T-helper 17 cell (primary cell): ENCODE measurements at places on chromosomes 2 and 18.

DNA sequence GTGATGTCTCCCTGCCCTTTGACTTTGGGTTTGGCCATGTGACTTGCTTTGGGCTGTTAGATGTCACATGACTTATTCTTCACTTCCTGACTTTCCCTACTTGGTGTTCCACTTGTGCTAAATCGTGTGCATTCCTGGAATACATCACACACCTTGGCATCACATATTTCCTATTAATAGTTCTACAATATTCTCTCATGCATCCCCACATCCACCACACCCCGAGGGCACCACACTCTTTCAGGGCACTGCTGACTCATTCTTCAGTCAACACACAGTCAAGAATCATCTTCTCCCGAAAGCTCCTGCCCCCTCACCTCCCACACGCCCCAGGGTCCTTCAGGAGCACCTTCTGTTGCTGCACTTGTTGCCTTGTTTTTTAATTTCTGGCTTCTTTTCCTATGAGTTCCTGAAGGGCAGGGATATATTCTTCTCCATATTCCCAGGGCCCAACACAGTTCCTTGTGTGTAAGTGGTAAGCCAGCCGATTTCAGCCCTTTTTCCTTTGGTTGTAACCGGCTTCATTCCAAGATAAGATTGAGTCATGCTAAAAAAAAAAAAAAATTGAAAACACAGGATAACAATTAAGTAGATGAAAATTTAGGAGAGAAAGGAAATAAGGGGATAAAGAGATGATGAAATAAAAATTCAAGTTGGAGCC is 341.4 kb downstream of the SLC4A3 start:
- DNase-seq, result no peak

DNA sequence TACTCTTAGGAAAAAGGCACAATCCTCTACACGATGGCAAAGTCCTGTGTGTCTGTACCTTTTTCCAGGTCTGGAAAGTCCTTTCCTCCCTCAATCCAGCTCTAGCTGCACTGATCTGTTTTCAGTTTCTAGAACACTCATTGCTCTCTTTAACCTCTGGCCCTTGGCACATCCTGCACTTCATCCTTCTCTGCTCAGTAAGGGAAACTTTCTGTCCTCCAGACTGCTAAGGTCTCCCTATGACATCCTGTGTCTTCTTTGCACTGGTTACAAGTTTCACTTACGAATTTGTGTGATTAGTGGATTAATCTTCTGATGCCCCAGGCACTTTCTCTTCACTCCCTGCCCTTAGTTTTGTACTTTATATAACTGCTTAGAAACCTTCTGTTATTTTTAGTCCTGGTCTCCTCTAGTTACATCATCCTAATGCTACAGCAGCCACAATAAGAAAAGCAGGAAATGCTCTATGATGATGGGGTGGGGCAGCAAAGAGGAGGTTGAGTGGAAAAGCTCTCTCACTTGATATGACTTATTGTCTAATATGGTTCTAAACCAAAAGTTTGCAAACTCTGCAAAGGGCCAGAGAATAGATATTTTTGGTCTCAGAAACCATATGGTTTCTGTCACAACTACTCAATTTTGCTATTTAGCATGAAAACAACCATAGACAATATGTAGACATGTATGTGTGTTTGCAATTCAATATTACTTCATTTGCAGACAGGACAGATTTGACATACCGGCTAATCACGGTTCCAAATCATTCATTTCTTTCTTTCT is 568.2 kb downstream of the THSD7B start:
- no peak for DNase-seq

- no peak for DNase-seq
Observed at GRCh38 chr2:43358410-43359201, 132.2 kb upstream of the ZFP36L2 start.

GRCh38 chr2:36027616-36028015 is 328.0 kb upstream of the CRIM1 start:
- DNase-seq, result no peak

GRCh38 chr2:212667751-212668316 is 129.2 kb upstream of the ERBB4 start:
- no peak for DNase-seq

- DNase-seq, result no peak
Observed at GRCh38 chr2:85772841-85773491, 19.2 kb downstream of the ATOH8 start.

GRCh38 chr2:220473611-220474010 is 846.2 kb downstream of the SLC4A3 start:
- no peak for DNase-seq

GRCh38 chr2:16155766-16156165 is 215.4 kb downstream of the MYCN start:
- DNase-seq, result no peak

DNA sequence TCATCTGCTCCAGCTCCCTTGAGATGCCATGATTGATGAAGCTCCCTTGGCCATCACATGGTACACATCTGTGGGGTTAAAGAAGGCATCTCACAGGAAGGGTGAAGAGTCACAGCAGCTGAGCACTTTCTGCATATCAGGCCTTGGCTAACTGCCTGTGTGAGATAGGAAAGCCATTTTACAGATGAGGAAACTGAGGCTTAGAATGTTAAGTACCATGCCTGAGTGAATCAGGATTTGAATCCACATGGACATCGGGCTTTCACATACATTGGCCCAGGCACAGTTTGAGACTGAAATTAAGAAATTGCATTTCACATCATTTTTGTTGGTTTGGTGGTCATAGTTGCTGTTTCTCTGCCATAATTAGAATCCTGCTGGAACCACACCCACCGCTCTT is 126.8 kb downstream of the BCL2L11 start:
- DNase-seq, result no peak

DNA sequence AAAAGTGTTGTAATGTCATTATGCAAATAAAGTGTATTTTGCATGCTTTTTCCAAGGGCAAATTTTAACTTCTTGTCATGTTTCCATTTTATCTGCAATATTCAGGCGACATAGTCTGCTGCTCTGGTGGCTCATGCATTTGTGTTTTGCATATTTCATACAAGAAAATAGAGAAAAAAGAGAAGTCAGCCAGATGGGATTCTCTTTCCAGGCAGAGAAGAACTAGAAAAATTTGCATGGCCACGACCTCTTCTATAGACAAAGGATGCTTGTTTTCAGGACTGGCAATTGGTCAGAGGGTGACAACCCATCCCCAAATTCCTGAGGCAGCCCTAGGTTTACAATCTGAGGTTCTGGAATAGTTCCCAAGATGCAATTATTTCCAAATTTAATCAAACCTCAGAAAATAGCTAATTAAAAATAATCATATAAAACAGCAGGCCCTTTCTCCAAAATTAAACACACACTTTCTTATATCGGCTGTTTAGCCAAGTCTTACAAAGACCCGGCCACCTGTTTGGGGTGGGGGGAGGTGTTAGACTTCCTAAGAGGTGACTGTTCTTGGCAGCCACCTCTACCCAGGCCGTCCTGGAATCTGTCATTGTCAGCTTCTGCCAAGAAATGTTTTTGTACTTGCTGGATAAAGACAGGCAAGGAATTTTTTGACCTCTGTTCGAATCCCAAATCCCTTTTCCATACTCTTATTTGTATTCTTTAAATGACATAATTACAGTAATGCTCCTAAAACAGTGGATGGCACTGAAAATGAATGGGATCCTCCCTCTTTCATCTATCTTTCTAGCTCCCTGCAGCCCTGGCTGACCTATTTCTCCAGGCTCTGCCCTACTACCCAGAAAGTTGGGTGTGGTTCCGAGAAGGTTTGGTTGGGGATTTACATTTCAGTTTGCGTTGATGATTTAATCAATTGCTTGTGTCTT is 20.8 kb upstream of the SOS1 start:
- no peak for DNase-seq
